ENCODE measurements at places on chromosomes 16 and 17.
A peak's percentile ranks its signal among the peaks of the same experiment; 100 is the strongest.

GRCh38 chr17:34435182-34435928 lies 72.3 kb upstream of the CCL1 start:
- no peak for DNase-seq

DNA sequence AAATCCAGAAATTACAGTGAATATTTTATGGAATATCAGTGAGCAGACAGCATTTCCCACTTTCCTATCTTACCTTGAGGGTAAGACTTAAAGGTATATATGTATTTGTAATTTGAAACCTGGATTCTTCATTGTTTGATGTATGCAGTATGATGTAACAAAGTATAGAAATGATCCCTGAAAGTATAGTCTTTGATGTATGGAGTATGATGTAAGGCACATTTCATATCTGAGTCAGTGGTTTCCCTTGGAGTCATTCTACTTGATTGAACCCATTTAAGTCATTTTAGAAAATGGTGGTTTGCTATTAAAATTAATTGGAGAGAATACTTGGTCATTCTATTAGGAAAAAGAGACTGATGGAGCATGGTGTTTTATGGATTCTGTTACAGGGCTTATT lies 10.1 kb downstream of the AMZ2 start:
- DNase-seq: peak; percentile 27

DNA sequence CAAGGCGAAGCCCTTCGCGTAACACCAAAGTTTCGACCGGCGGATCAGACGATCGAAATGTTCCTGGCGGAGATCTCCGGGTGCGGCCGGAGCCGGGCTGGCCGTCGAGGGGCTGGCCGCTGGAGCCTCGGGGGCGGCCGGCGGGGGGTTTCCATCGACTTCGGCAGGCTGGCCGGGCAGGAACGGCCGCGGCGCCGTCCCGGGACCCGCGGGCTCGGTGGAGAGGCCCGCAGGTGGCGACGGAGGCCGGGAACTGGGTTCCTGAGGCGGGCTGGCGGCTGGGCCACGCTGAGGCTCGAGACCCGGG lies 1.1 kb downstream of the EPOP start:
- DNase-seq: no peak

GRCh38 chr17:31724619-31725018 lies 134.4 kb downstream of the COPRS start:
- peak; percentile 20 for DNase-seq

DNA sequence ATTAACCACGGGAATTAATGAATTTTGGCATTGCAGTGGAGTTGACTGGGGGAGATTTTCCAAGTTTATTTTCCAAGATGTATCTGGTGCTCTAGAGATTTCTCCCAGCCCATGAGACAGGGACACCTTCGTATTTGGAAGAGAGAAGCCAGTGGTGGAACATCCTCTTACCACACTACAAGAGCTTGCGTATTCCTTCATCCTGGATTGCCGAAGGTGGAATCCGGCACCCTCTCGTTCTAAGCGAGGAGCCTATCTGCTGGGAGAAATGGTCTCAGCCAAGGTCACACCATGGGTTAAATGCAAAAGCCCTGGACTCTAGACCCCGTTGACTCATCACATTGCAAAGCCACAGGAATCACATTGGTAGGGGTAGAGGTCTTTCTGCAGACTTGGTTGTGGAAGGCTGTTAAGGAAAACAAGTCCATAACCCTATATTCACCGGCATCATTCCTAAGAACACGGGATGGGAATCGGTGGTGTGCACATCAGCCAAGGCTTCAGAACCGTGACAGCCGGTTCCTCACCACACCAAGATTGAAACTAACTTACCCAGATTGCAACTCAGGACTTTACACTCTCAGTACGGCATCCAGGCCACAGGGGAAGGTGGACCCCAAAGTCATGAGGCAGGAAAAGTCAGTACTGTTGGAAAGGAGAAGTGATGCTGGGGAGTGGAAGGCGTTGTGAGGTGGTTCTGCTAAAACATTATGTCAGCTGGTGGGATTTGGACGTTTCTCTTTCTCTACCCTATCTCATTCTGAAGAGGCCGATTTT lies 259.8 kb downstream of the CPPED1 start:
- DNase-seq: peak; percentile 87

- DNase-seq: no peak
These were observed 48.9 kb downstream of the MRC2 start for GRCh38 chr17:62676231-62676943.

DNA sequence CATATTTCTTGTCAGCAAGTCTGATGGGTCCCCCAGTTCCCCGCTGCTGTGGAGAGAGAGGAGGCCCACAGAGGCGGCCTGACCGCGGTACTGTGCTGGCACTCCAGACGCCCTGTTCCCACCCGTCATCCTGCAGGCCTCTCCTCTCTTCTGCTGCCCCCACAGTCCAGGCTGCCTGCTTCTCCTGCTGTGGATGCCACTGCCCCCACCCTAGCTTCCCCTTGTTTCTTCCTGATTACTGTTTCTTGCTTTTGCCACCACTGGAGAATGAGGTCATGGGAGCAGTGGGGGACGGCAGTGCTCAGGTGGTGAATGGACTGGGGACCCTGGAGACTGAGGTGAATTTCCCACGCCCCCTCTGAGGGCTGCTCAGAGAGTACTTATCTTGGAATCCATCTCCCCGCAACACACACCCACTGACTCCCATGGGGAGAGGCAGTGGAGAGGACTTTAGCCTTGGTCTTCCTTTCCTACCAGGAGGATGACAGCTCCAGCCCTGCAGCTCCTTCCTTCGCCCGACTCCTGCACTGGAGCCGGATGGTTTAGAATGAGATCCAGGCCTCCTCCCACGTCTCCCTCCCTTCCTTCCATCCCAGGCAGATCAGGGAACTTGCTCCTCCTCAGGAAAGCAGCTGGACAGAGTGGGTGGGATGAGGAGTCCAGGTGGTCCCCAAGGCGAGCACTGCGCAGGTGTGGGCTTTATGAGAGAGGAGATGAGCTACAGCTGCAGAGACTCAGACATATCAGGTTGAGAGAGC lies 60.4 kb downstream of the PLXDC1 start:
- DNase-seq: peak; percentile 29

DNA sequence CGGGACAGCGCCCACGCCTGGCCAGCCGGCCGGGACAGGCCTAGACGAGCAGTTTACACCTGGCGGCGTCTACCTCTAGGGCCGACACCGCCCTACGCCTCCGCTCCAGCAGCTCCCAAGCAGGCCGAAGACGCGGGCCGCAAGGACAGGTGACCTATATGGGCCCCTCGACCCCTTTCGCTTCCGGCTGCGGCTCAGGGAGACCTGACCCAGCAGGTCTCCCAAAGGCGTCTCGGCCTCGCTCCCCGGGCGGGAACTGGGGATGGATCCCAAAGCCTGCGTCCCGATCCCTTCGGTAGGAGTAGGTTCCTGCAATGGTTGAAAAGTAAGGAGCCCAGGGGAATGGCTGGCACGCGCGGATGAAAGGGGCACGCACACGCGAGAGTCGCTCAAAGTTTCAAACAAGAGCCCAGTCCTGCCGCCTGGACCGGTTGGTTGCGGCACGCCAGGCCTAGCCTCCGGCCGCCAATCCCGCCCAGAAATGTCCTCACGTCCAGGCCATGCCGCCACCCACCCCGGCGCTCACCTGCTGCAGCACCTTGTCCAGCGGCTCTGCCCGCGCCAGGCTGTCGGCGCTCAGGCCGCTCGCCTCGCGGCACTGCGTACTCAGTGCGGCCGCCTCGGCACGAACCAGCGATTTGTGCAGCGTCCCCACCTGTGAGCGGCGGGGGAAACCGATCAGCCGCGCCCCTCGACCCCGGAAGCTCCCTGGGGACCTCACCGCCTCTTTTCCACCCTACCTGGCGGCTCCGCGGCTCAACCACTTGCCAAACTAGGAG lies 630 bp downstream of the ESRP2 start:
- DNase-seq: no peak

- peak; percentile 36 for DNase-seq
These were observed 40.1 kb upstream of the RBBP6 start for GRCh38 chr16:24499193-24499814.

- peak; percentile 29 for DNase-seq
These were observed 164.5 kb upstream of the CHMP6 start for GRCh38 chr17:80826955-80827645.

- peak; percentile 51 for DNase-seq
These were observed 30.7 kb downstream of the CDRT4 start for GRCh38 chr17:15436473-15437302.

DNA sequence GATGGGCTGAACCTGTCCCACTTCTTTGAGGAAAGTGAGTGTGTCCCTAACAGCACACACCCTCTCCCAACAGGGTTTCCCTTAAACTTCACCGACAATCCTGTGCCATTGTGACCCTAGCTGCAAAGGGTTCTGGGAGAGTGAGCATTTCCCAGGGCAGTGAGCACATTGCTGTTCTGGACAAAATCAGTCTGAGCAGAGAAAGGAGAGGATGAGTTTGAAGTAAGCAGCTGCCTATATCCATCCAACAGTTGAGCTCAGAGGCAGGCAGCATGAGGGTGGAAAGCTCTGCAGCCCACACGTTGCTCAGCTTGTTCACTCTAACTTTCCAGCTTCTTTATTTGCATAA lies 296.5 kb upstream of the MAF start:
- DNase-seq: no peak

DNA sequence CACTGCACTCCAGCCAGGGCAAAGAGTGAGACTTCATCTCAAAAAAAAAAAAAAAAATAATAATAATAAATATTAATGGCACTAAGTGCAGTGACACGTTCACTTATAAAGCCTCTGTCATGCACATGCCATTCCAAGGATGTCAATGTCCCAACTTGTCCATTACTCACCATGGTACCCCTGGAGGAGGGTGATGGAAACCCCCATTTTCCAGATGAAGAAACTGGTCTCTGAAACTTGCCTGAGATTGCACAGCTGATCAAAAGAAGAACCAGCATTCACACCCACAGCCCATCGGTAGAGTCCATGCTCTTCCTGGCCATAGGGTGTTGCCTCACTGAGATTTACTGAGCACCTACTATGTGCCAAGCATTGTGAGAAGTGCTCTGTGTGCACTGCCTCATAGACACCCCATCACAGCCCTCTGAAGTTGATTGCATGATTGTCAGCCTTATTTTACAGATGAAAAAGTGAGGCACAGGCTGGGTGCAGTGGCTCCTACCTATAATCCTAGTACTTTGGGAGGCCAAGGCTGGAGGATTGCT lies 123.7 kb downstream of the ABCC1 start:
- DNase-seq: peak; percentile 78

DNA sequence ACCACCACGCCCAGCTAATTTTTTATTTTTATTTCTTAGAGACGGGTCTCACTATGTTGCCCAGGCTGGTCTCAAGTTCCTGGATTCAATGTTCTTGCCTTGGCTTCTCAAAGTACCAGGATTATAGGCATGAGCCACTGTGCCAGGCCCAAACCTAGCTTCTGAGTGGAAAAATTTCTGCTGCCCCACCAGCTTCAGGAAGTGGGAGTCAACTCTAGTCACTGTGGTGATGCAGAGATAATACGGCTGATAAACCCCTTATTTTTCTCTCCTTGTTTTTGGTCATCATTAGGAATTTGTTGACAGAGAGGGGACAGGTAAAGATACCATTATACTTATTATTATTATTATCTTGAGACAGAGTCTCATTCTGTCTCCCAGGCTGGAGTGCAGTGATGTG lies 27.8 kb upstream of the PHOSPHO1 start:
- DNase-seq: no peak

- no peak for DNase-seq
These were observed 63.4 kb upstream of the GSG1L start for GRCh38 chr16:28126684-28127620.

GRCh38 chr17:15377616-15378015 lies 36.2 kb upstream of the TEKT3 start:
- no peak for DNase-seq

- DNase-seq: peak; percentile 75
These were observed 47.0 kb upstream of the AMZ2 start for GRCh38 chr17:68200689-68201417.

GRCh38 chr17:82864713-82865248 lies 25.0 kb upstream of the ZNF750 start:
- no peak for DNase-seq

- no peak for DNase-seq
These were observed 127.6 kb upstream of the NOG start for GRCh38 chr17:56465886-56466285.

GRCh38 chr17:48314716-48315115 lies 115.3 kb downstream of the SKAP1 start:
- no peak for DNase-seq

GRCh38 chr16:14263011-14263410 lies 191.9 kb downstream of the MRTFB start:
- no peak for DNase-seq

GRCh38 chr17:27218719-27219488 lies 75.0 kb upstream of the WSB1 start:
- DNase-seq: no peak

DNA sequence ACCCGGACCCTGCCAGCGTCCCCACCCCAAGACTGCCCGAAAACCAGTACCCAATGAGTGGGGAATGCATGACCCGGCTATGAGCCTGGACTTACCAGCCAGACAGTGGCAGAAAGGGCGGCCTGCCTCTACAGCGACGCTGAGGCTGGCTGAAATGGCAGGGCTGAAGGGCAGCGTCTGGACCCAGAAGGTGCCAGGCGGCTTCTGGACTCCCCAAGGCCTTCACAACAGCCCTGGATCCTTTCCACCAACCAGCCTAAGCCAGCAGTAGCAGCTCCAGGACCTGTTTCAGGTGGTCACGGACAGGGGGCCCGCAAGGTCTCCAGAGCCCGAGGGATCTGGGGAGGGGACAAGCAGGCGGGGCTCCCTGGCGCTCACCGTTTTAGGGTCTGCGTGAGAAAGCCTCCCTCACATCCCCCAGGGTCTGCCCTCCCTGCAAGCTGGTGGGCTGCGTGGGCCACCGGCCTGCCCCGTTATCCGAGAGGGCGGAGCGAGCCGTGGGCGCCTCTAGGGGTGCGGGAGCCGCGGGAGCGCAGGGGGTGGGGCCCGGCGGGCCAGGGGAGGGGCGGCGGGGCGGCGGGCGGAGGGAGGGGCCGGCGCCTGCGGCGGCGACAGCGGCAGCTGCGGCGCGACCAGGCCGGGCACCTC lies at the start of gene RIPOR1:
Gene RIPOR1, plus strand, starts transcription at position 608 of the 648 bp plus-strand sequence. CDS start 9,618 bp downstream, outside the sequence.
- DNase-seq: peak; percentile 51

- DNase-seq: peak; percentile 88
These were observed 264.2 kb downstream of the SEC14L1 start for GRCh38 chr17:77404812-77405581.

DNA sequence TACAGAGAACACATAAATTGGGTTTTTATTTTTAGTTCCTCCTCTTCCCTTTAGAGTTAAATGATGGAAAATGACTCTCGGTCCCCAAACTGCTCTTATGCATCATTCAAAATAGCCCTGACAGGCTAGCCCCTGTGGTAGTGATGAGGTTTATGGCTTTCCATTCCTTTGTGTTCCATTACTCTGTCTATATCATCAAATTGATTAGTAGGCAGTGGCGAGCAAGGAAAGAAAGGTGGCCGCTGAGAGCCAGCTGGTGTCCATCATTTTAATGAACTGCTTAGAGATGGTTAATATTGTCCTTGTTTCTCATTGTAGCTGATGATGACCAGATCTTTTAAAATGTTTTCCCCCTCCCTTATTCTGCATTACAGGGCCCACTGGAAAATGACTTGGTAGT lies 179.5 kb downstream of the PHKB start:
- no peak for DNase-seq

All from inflammatory macrophage treated with lipopolysaccharide for 4 hours (primary cell).